ENCODE measurements at places on chromosomes 2 and 18. TPM values are rescaled to one million over a fixed set of nuclear protein-coding genes. Genes with fewer than 3 reads are reported as not detected.

Gene OTOS
- not detected for total RNA-seq

Gene EIF5B
- total RNA-seq: 31.0 TPM

Gene RBM44
- 0.59 TPM for total RNA-seq

Gene VWC2L
- not detected for total RNA-seq

Gene LCT
- not detected for total RNA-seq

Gene ELMOD3
- total RNA-seq: 19.6 TPM

DNA sequence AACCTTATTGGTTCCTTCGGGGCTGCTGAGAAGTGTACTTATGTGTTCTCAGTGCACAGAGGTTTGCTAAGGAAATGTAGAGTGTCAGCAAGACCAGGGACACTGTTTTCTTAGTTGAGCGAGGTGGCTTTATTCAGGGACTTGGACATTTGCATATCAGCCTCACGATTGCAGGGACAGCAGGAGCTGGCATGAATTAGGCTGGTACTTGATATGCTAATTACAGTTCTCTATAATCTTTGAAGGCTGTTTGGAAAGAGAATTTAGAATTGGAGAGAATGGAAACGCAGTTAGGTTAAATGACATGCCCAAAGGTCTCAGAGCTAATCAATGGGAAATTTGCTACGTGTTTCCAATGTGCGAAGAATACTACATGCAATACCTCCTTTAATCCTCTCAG, 18.7 kb upstream of the MTCL1 start:
- no peaks in the 10 kb centered on the region for H3K36me3 ChIP-seq
- no peaks in the 10 kb centered on the region for H3K4me1 ChIP-seq
- no peak for DNase-seq
- no peak overlapping the region for H3K4me3 ChIP-seq

- peak; percentile 57 for DNase-seq
- no peak overlapping the region for H3K27ac ChIP-seq
- peaks cover 20% of the 10 kb centered on the region for H3K4me1 ChIP-seq
- H3K27me3 ChIP-seq: no peaks in the 10 kb centered on the region
Measured at GRCh38 chr2:240233885-240234502, 93.5 kb upstream of the OTOS start.

GRCh38 chr2:174158003-174158402, 90.3 kb downstream of the OLA1 start:
- H3K27ac ChIP-seq: no peak overlapping the region
- no peak for DNase-seq
- no peak overlapping the region for H3K4me3 ChIP-seq
- no peaks in the 10 kb centered on the region for H3K27me3 ChIP-seq

DNA sequence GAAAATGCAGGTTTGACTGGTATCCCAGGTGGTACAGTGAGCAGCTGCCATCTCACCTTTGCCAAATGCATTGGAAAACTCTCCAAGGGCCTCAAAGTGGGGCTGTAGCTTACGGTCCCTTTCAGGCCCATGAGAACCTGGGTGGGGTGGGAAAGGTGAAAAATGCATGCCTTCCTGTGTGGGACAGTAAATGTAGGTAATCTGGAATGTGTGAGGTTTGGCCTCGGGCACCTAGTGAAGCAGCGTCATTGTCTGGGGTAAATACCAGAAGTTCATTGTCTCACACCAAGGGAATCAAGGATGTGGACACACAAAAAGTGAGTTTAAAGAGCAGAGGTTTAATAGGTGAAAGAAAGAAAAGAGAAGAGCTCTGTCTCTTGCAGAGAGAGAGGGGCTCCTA, 36.6 kb downstream of the TIMM21 start:
- no peak overlapping the region for H3K27ac ChIP-seq
- H3K36me3 ChIP-seq: no peaks in the 10 kb centered on the region
- H3K27me3 ChIP-seq: peaks cover 15% of the 10 kb centered on the region
- no peaks in the 10 kb centered on the region for H3K4me1 ChIP-seq
- H3K4me3 ChIP-seq: no peak overlapping the region

GRCh38 chr2:199603721-199604291, 146.1 kb upstream of the SATB2 start:
- H3K27me3 ChIP-seq: peaks cover 24% of the 10 kb centered on the region
- no peak overlapping the region for H3K4me3 ChIP-seq
- H3K4me1 ChIP-seq: no peaks in the 10 kb centered on the region
- DNase-seq: no peak
- no peak overlapping the region for H3K27ac ChIP-seq
- no peaks in the 10 kb centered on the region for H3K36me3 ChIP-seq

DNA sequence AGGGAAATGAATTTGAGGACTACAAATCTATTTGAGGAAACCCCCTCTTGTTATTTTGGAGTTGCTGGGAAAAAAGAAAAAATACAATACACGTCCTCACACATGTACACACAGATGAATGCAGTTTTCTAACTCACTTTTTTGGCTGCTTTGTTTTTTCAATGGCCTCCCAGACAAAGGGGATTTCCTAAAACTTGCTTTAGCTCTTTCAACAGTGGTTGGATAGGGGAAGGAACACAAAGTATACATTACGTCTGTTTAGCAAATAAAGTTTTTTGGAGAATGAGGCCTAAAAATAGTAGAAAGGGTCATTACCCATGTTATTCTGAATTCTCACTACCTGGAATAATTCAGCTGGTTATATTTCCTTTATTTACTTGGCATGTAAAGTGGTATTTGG, 125.3 kb upstream of the ITGB6 start:
- H3K4me3 ChIP-seq: no peak overlapping the region
- no peaks in the 10 kb centered on the region for H3K36me3 ChIP-seq
- peaks cover 90% of the 10 kb centered on the region for H3K4me1 ChIP-seq

DNA sequence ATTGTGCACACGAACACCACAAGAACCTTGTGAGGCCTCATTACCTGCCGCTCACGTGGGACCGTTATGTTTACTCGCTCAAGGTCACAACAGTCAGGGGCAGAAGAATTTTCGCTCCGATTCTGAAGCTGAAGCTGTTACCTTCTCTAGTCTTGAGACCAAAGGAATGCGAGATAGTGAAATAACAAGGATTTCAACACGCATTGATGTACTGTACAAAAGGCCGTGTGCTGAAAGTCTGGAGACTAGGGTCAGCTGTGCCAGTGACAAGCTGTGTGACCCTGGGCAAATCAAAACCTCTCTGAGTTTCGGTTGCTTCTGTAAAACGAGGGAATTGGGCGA, 583 bp downstream of the NEMP2 start:
- H3K36me3 ChIP-seq: no peaks in the 10 kb centered on the region
- H3K27me3 ChIP-seq: no peaks in the 10 kb centered on the region
- no peak for DNase-seq
- peak overlapping the region; percentile 82 for H3K4me3 ChIP-seq

GRCh38 chr2:155980941-155981560, 351.5 kb downstream of the NR4A2 start:
- H3K4me1 ChIP-seq: no peaks in the 10 kb centered on the region
- no peak overlapping the region for H3K4me3 ChIP-seq
- no peak for DNase-seq

GRCh38 chr2:105473011-105473410, 74.2 kb upstream of the FHL2 start:
- H3K4me3 ChIP-seq: no peak overlapping the region
- no peaks in the 10 kb centered on the region for H3K36me3 ChIP-seq
- DNase-seq: no peak
- H3K27me3 ChIP-seq: no peaks in the 10 kb centered on the region
- no peak overlapping the region for H3K27ac ChIP-seq

- no peak for DNase-seq
- H3K27ac ChIP-seq: no peak overlapping the region
- no peaks in the 10 kb centered on the region for H3K36me3 ChIP-seq
- no peak overlapping the region for H3K4me3 ChIP-seq
Measured at GRCh38 chr2:25177211-25177611, 8.8 kb upstream of the POMC start.

GRCh38 chr18:65523461-65523860, 227.4 kb upstream of the CDH7 start:
- no peaks in the 10 kb centered on the region for H3K4me1 ChIP-seq
- H3K27ac ChIP-seq: no peak overlapping the region
- H3K27me3 ChIP-seq: no peaks in the 10 kb centered on the region
- no peak for DNase-seq
- H3K36me3 ChIP-seq: no peaks in the 10 kb centered on the region

DNA sequence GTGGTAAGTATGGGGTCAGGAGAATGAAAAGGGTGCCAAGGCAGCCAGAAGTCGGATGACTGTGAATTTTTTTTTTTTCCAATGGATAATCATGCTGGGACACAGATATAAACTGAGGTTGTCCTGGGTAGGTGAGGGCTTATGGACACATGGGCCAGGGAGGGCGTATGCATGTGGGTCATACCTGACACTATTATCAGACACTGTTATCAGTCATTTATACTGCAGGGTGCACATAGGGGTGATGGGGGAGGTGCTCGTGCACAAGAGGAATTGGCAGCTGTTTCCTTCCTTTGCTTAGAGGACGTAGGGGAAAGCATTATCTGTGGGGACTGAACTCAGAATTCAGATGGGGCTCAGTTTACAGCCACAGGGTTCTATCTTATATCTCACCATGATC, 10.1 kb downstream of the CTIF start:
- no peaks in the 10 kb centered on the region for H3K27me3 ChIP-seq
- H3K4me1 ChIP-seq: peaks cover 37% of the 10 kb centered on the region
- no peak for DNase-seq
- H3K4me3 ChIP-seq: no peak overlapping the region
- no peak overlapping the region for H3K27ac ChIP-seq
- H3K36me3 ChIP-seq: no peaks in the 10 kb centered on the region

GRCh38 chr2:142472382-142472781, 341.6 kb upstream of the LRP1B start:
- no peaks in the 10 kb centered on the region for H3K4me1 ChIP-seq
- no peak overlapping the region for H3K4me3 ChIP-seq
- no peaks in the 10 kb centered on the region for H3K36me3 ChIP-seq
- H3K27ac ChIP-seq: no peak overlapping the region
- no peaks in the 10 kb centered on the region for H3K27me3 ChIP-seq
- no peak for DNase-seq

- H3K4me3 ChIP-seq: no peak overlapping the region
- H3K36me3 ChIP-seq: peaks cover 69% of the 10 kb centered on the region
- H3K27ac ChIP-seq: peak overlapping the region; percentile 37
- H3K27me3 ChIP-seq: no peaks in the 10 kb centered on the region
- no peak for DNase-seq
Measured at GRCh38 chr2:47029737-47030524, 114.3 kb upstream of the MCFD2 start.

GRCh38 chr2:96861074-96861473, 3.3 kb upstream of the ANKRD39 start:
- H3K27me3 ChIP-seq: peaks cover 4% of the 10 kb centered on the region
- H3K27ac ChIP-seq: no peak overlapping the region
- no peak for DNase-seq
- H3K36me3 ChIP-seq: peaks cover 61% of the 10 kb centered on the region
- peaks cover 37% of the 10 kb centered on the region for H3K4me1 ChIP-seq
- H3K4me3 ChIP-seq: no peak overlapping the region

DNA sequence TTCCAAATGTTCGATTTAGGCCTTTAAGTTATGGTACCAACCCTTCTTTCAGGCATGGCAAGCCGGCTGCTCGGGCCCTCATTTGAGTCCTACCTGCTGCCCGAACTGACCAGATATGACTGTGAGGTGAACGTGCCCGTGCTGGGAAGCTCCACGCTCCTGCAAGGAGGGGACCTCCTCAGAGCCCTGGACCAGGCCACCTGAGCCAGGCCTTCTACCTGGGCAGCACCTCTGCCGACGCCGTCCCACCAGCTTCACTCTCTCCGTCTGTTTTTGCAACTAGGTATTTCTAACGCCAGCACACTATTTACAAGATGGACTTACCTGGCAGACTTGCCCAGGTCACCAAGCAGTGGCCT, 87.2 kb downstream of the EPAS1 start:
- peaks cover 93% of the 10 kb centered on the region for H3K36me3 ChIP-seq
- peaks cover 21% of the 10 kb centered on the region for H3K4me1 ChIP-seq
- no peaks in the 10 kb centered on the region for H3K27me3 ChIP-seq

DNA sequence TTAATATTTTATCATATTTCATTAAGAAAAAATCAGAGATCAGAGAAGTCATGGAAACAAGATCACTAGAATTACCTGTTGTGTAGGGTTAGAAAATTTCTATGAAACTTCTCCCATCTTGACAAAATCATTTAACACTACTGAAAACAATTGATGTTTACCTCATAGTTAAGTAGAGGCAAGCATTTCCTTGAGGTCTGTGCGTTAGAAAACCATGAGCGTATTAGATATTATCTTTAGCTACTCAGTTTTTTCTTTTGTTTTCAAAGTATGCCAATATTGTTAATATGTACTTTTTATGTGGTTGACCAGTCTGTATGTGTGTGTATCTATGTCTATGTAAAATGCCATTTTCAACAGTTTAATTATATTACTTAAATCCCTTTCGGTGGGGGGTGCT, 335.7 kb downstream of the PARD3B start:
- H3K27me3 ChIP-seq: no peaks in the 10 kb centered on the region
- no peaks in the 10 kb centered on the region for H3K4me1 ChIP-seq
- no peak overlapping the region for H3K4me3 ChIP-seq
- H3K36me3 ChIP-seq: no peaks in the 10 kb centered on the region
- DNase-seq: no peak

- H3K4me3 ChIP-seq: no peak overlapping the region
- H3K27me3 ChIP-seq: no peaks in the 10 kb centered on the region
- H3K36me3 ChIP-seq: no peaks in the 10 kb centered on the region
- no peak overlapping the region for H3K27ac ChIP-seq
- H3K4me1 ChIP-seq: no peaks in the 10 kb centered on the region
- no peak for DNase-seq
Measured at GRCh38 chr2:101610750-101611315, 86.7 kb upstream of the MAP4K4 start.

GRCh38 chr18:57051657-57052044, 95.2 kb upstream of the BOD1L2 start:
- DNase-seq: no peak
- H3K27me3 ChIP-seq: no peaks in the 10 kb centered on the region

DNA sequence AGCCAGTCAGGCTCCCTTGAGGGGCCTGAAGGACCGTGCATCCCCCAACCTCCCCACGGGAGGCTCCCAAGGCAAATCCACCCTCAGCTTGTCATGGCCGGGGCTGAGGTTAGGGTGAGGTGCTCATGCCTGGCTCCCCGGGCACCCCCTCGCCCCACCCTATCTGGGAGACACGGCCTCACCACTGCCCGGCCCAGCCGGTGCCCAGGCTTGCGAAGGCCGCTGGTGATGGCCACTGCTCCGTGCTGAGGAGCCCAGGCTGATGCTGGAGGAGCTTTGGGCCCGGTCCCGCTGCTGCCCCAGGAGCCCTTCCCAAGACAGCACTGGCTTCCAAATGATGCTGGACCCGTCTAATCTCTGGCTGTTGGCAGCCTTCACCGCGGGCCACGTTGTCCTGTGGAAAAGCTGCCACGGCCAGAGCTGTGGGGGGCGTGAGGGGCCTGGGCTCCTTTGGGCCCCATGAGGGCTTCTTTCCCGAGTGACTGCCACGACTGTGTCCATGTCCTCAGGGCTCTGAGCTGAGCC, 135.7 kb upstream of the CTDP1 start:
- H3K36me3 ChIP-seq: no peaks in the 10 kb centered on the region
- no peak overlapping the region for H3K4me3 ChIP-seq
- no peak overlapping the region for H3K27ac ChIP-seq

GRCh38 chr2:236180076-236180816, 12.1 kb upstream of the GBX2 start:
- peaks cover 19% of the 10 kb centered on the region for H3K4me1 ChIP-seq
- DNase-seq: no peak
- peaks cover 62% of the 10 kb centered on the region for H3K27me3 ChIP-seq
- H3K27ac ChIP-seq: no peak overlapping the region

- no peaks in the 10 kb centered on the region for H3K27me3 ChIP-seq
- H3K4me3 ChIP-seq: no peak overlapping the region
- no peak for DNase-seq
- H3K36me3 ChIP-seq: no peaks in the 10 kb centered on the region
- H3K27ac ChIP-seq: no peak overlapping the region
- peaks cover 7% of the 10 kb centered on the region for H3K4me1 ChIP-seq
Measured at GRCh38 chr2:66984864-66985263, 412.3 kb upstream of the ETAA1 start.

Measured in lower lobe of right lung (tissue), 2 donors.